ENCODE measurements at places on chromosomes 1 and 21. TPM values are rescaled to one million over a fixed set of nuclear protein-coding genes. Genes with fewer than 3 reads are reported as not detected.

Gene CFHR5
- not detected for total RNA-seq

Gene UTS2
- total RNA-seq, result not detected

Gene SOX13
- 1.7 TPM for total RNA-seq

Gene MTARC2
- not detected for total RNA-seq

Gene SIM2
- not detected for total RNA-seq

Gene OR2M7
- not detected for total RNA-seq

Gene SORT1
- 2.5 TPM for total RNA-seq

Gene KIF14
- total RNA-seq, result 13.7 TPM

Gene ILDR2
- 15.1 TPM for total RNA-seq

Gene OR2W3
- total RNA-seq, result not detected

Gene WLS
- total RNA-seq, result not detected

Gene CHRM3
- total RNA-seq, result 0.36 TPM

GRCh38 chr1:64495878-64496277, 25.9 kb downstream of the CACHD1 start:
- no peaks in the 10 kb centered on the region for H3K27me3 ChIP-seq
- DNase-seq, result no peak
- no peak overlapping the region for H3K27ac ChIP-seq

DNA sequence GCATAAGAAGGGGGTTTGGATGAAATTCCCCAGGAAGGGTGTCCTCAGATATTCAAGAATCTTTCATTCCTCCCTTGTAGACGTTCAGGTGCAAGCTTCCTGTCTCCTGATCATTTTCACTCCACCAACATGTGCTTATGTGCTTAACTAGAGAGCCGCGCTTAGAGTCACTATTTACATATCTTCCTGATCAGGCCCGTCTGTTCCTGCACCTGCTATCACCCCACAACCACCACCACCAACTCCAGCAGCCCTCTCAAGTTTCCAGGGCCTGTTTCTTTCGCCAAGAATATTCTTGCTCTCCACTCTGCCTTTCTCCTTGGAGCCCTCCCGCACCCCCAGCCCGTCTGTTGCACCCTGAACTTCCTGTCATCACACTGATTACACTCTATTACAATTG, 113.4 kb downstream of the SPSB1 start:
- peaks cover 2% of the 10 kb centered on the region for H3K27me3 ChIP-seq
- no peak overlapping the region for H3K4me3 ChIP-seq
- no peak overlapping the region for H3K27ac ChIP-seq
- H3K36me3 ChIP-seq, result peaks cover 3% of the 10 kb centered on the region
- H3K4me1 ChIP-seq, result peaks cover 5% of the 10 kb centered on the region

GRCh38 chr1:94827434-94827833, 7.3 kb downstream of the SLC44A3 start:
- H3K36me3 ChIP-seq, result no peaks in the 10 kb centered on the region
- no peak for DNase-seq
- H3K4me3 ChIP-seq, result no peak overlapping the region

- H3K36me3 ChIP-seq, result peaks cover 17% of the 10 kb centered on the region
- H3K4me3 ChIP-seq, result peak overlapping the region; percentile 95
- H3K27me3 ChIP-seq, result no peaks in the 10 kb centered on the region
- peaks cover 74% of the 10 kb centered on the region for H3K4me1 ChIP-seq
- DNase-seq, result peak; percentile 89
Observed at GRCh38 chr1:153536012-153536670, 350 bp upstream of the S100A6 start.

DNA sequence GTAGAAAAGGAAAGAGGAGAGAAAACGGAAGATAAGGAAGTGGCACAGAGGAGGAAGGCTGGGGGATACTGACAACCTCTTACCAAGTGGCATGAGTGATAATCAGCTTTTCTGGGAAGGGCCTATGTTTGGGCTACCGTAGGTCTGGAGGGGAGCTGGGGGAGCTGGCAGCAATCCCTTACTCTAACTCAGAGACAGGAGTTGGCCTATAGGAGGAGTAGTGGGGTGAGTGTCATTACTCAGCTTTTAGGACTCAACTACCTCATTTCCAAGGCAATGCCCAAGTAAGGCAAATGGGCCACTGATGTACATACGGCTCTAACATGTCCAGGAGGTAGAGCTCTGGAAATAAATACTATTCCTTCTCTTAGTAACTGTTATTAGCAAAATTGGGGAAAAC, 48.7 kb upstream of the DMRTA2 start:
- H3K27ac ChIP-seq, result no peak overlapping the region
- no peaks in the 10 kb centered on the region for H3K27me3 ChIP-seq
- H3K4me3 ChIP-seq, result no peak overlapping the region
- H3K4me1 ChIP-seq, result no peaks in the 10 kb centered on the region
- peaks cover 22% of the 10 kb centered on the region for H3K36me3 ChIP-seq

- no peak overlapping the region for H3K27ac ChIP-seq
- peaks cover 4% of the 10 kb centered on the region for H3K4me1 ChIP-seq
- no peak overlapping the region for H3K4me3 ChIP-seq
- H3K36me3 ChIP-seq, result no peaks in the 10 kb centered on the region
Observed at GRCh38 chr1:980602-981395, 1.1 kb downstream of the PERM1 start.

GRCh38 chr1:166283190-166283589, 116.4 kb upstream of the FAM78B start:
- no peak for DNase-seq
- H3K4me1 ChIP-seq, result no peaks in the 10 kb centered on the region
- no peak overlapping the region for H3K27ac ChIP-seq
- peaks cover 3% of the 10 kb centered on the region for H3K27me3 ChIP-seq
- no peak overlapping the region for H3K4me3 ChIP-seq
- no peaks in the 10 kb centered on the region for H3K36me3 ChIP-seq

DNA sequence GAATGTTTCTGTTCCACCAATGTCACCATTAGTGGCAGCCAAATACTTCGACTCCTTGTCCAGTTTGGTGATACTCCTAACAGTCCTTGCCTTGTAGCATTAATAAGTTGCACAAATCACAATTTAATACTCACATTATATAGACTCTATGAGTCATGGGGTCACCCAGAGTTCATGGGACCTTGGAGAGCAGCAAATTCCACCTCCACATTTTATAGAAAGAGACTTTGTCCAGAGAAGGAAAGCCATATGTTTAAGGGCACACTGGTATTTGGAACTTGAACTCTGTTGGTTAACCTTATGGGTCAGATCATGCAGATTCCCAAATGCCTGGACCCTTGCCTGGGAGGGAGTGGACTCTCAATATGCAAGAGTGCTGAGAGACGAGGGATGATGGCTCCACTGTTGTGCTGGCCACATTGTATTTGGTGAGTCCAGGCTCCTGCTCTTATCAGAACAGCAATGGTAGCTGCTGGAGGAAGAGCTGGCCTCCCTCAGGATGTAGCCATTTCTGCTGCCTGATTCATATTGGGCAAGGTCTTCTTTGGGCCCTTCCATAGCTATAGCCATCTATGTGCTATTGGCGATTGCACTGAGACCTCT, 30.6 kb downstream of the DNAJC6 start:
- H3K4me3 ChIP-seq, result no peak overlapping the region
- no peaks in the 10 kb centered on the region for H3K4me1 ChIP-seq
- H3K27me3 ChIP-seq, result no peaks in the 10 kb centered on the region
- DNase-seq, result no peak

DNA sequence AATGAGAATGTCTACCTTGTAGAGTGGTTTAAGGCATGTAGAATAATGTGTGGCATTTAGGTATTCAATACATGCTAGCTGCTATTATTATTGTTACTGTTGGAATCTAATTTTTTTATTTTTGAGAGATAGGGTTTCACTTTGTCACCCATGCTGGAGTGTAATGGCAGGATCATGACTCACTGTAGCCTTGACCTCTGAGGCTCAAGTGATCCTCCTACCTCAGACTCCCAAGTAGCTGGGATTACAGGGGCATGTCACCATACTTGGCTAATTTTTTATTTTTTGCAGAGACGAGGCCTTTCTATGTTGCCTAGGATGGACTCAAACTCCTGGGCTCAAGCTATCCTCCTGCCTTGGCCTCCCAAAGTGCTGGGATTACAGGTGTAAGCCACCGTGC, 61.9 kb downstream of the EPB41 start:
- H3K36me3 ChIP-seq, result peaks cover 17% of the 10 kb centered on the region
- no peak for DNase-seq
- no peak overlapping the region for H3K4me3 ChIP-seq
- no peaks in the 10 kb centered on the region for H3K27me3 ChIP-seq
- H3K4me1 ChIP-seq, result peaks cover 76% of the 10 kb centered on the region
- no peak overlapping the region for H3K27ac ChIP-seq

GRCh38 chr21:14833241-14833640, 231.6 kb downstream of the NRIP1 start:
- H3K27ac ChIP-seq, result no peak overlapping the region
- DNase-seq, result no peak
- no peak overlapping the region for H3K4me3 ChIP-seq
- peaks cover 4% of the 10 kb centered on the region for H3K4me1 ChIP-seq
- H3K27me3 ChIP-seq, result no peaks in the 10 kb centered on the region

DNA sequence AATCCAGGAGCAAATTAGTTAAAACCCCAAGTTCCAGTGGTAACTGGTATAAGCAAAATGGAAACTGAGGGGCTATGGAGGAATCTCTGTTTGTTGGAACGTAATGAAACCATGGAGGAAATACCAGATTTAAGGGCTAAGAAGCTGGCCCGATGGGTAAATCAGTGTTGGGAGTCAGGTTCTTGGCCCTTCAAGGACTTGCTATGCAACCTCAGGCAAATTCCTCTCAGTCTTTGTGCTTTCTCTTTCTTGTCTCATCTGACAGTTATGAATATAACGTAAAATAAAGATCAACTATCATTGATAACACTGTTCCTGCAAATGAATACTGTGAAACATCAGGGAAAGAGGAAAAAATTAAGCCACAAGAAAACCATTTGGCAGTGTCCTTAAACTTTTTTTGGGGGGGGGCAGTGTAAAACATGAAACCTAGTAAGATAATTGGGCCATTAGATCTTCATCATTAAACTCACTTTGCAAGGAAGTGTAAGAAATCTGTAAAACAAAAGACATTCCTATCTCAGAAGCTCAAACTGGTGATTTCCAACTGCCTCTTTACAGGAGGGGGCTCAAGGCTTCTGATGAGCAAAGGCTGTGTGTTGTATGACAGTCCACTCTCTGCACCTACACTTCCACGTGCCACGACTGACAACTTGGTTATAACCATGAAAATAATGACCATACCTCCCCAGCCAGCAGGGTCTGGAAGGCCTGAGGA, 47.6 kb downstream of the LHX4 start:
- DNase-seq, result no peak
- no peaks in the 10 kb centered on the region for H3K27me3 ChIP-seq
- peaks cover 21% of the 10 kb centered on the region for H3K36me3 ChIP-seq
- H3K4me3 ChIP-seq, result no peak overlapping the region
- H3K4me1 ChIP-seq, result no peaks in the 10 kb centered on the region
- H3K27ac ChIP-seq, result no peak overlapping the region

GRCh38 chr21:25556091-25556490, 51.2 kb downstream of the MRPL39 start:
- H3K36me3 ChIP-seq, result peaks cover 15% of the 10 kb centered on the region
- H3K4me1 ChIP-seq, result peaks cover 66% of the 10 kb centered on the region
- no peak for DNase-seq
- H3K27me3 ChIP-seq, result no peaks in the 10 kb centered on the region
- no peak overlapping the region for H3K4me3 ChIP-seq

DNA sequence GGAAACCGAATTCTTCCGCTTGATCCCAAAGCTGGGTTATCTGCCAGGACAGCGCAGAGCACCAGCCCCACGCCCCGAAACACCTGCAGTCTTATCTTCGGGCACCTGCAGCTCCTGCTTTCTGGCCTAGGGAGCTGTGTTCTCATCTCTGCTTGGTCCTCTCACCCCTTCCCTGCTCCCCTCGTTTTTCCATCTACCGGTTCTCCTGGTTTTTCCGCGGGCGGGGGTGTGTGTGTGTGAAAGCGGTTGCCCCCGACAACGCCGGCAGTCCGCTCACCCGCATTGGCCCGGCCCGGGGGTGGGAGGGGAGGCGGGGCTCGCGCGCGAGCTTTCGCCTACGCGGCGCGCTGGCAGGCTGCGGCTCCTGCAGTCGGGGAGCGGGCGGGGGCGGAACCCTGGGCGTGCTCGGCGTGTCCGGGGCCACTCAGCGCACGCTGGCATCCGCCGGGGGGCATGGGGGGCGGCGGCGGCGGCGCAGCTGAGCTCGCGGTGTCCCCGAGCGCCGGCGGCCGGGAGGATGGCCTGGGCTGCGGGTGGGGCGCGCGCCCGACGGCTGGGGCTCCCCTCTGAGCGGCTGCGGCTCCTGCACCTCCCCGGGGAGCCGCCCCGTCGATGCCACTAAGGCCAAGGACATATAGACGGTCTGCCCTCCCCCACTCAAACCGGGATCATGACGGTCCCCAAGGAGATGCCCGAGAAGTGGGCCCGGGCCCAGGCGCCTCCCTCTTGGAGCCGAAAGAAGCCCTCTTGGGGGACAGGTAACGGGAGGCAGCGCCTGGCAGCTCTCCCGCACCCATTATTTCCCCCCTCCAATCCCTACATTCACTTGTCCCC, 3.2 kb downstream of the ATP8B2 start:
- no peaks in the 10 kb centered on the region for H3K27me3 ChIP-seq
- peaks cover 20% of the 10 kb centered on the region for H3K36me3 ChIP-seq

DNA sequence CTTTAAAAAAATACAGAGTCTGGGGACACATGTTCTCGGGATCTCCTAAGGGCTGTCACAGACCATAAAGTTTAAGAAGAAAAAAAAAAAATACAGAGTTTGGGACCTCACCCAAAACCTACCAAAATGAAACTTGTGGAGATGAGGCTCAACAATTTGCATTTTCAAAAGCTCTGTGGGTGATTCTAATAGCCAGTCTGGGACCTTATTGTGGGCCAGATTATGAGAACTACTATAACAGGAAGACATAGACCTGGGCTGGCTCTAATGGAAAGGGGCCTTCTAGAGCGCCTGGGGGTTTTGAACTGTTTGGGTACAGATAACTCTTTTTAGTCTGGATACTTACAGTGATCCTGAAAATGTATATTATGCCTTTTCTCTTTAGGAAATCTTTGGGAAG, 69.1 kb downstream of the LAMC1 start:
- no peak for DNase-seq
- peaks cover 3% of the 10 kb centered on the region for H3K27me3 ChIP-seq
- H3K4me3 ChIP-seq, result no peak overlapping the region
- no peaks in the 10 kb centered on the region for H3K4me1 ChIP-seq

GRCh38 chr1:17119076-17119772, at the start of gene PADI2:
PADI2 (minus strand) TSS chr1:17119451; CDS start chr1:17119371, 80 bp downstream.
- peaks cover 11% of the 10 kb centered on the region for H3K4me1 ChIP-seq
- H3K27me3 ChIP-seq, result peaks cover 42% of the 10 kb centered on the region
- H3K27ac ChIP-seq, result no peak within 1 kb of the TSS

- peaks cover 31% of the 10 kb centered on the region for H3K4me1 ChIP-seq
- H3K4me3 ChIP-seq, result peak overlapping the region; percentile 100
- H3K27me3 ChIP-seq, result no peaks in the 10 kb centered on the region
- peak overlapping the region; percentile 68 for H3K27ac ChIP-seq
- peak; percentile 63 for DNase-seq
Observed at GRCh38 chr1:181087400-181087901, 1.0 kb upstream of the IER5 start.

Data from activated CD8-positive, alpha-beta T cell treated with anti-CD3 and anti-CD28 coated beads for 36 hours (primary cell).